A549 treated with dexamethasone at 1 μM for 4 hours (cell line): ENCODE measurements at places on chromosomes 3 and 15. TPM values are rescaled to one million over a fixed set of nuclear protein-coding genes. Genes with fewer than 3 reads are reported as not detected.

Gene GOLGA8T
- total RNA-seq = 1.1 to 1.9 TPM (median 1.6 TPM) in 5 replicates

Gene PARP16
- total RNA-seq = 9.6 to 12.7 TPM (median 11.1 TPM) in 5 replicates

Gene PLA2G4D
- total RNA-seq = not detected in 5 replicates

Gene C3orf49
- total RNA-seq = not detected in 5 replicates

Gene MINAR1
- 0.41 to 0.59 TPM (median 0.53 TPM) in 5 replicates for total RNA-seq

Gene PTX3
- 0.91 to 1.2 TPM (median 1.0 TPM) in 5 replicates for total RNA-seq

Gene MYO5C
- 4.4 to 7.6 TPM (median 7.3 TPM) in 5 replicates for total RNA-seq

Gene NR2E3
- 0.09 to 0.41 TPM (median 0.23 TPM) in 5 replicates for total RNA-seq

Gene CMC1
- 41.5 to 45.6 TPM (median 43.2 TPM) in 5 replicates for total RNA-seq

Gene NOP10
- 490 to 578 TPM (median 506 TPM) in 5 replicates for total RNA-seq

Gene NDN
- total RNA-seq = 0.07 to 0.10 TPM (median 0.08 TPM) in 5 replicates

Gene NOX5
- total RNA-seq = 0.10 to 0.34 TPM (median 0.19 TPM) in 5 replicates

Gene HEMK1
- 4.7 to 6.9 TPM (median 6.5 TPM) in 5 replicates for total RNA-seq

Gene ALDH1L1
- 0.12 to 0.22 TPM (median 0.17 TPM) in 5 replicates for total RNA-seq

Gene SCAANT1
- total RNA-seq = not detected in 5 replicates

Gene ZIC1
- total RNA-seq = 0.02 to 0.14 TPM in 2 of 5 replicates, not detected in the others

Gene PTPN9
- total RNA-seq = 39.6 to 53.9 TPM (median 50.2 TPM) in 5 replicates

Gene ILDR1
- total RNA-seq = not detected in 5 replicates

Gene NR2F2
- 16.2 to 23.8 TPM (median 23.4 TPM) in 5 replicates for total RNA-seq

Gene TAGLN3
- total RNA-seq = not detected in 5 replicates

Gene GPR15
- not detected in 5 replicates for total RNA-seq

Gene IQCF6
- total RNA-seq = not detected in 5 replicates

Gene RBP2
- not detected in 5 replicates for total RNA-seq

Gene HESX1
- 0.13 to 0.62 TPM (median 0.19 TPM) in 4 of 5 replicates, not detected in the other for total RNA-seq

Gene ADAMTS17
- 0.08 to 0.30 TPM (median 0.13 TPM) in 4 of 5 replicates, not detected in the other for total RNA-seq

Gene KIF23
- total RNA-seq = 77.1 to 87.7 TPM (median 85.1 TPM) in 5 replicates

Gene KY
- 0.06 to 0.13 TPM (median 0.09 TPM) in 5 replicates for total RNA-seq

Gene HAPLN3
- 19.0 to 24.8 TPM (median 23.2 TPM) in 5 replicates for total RNA-seq
